ENCODE measurements at places on chromosomes 6 and 20.

GRCh38 chr6:87925373-87926060, 122.1 kb upstream of the SPACA1 start:
- DNase-seq = no peak

GRCh38 chr6:39360378-39360777, 37.9 kb upstream of the KCNK16 start:
- no peak for DNase-seq

DNA sequence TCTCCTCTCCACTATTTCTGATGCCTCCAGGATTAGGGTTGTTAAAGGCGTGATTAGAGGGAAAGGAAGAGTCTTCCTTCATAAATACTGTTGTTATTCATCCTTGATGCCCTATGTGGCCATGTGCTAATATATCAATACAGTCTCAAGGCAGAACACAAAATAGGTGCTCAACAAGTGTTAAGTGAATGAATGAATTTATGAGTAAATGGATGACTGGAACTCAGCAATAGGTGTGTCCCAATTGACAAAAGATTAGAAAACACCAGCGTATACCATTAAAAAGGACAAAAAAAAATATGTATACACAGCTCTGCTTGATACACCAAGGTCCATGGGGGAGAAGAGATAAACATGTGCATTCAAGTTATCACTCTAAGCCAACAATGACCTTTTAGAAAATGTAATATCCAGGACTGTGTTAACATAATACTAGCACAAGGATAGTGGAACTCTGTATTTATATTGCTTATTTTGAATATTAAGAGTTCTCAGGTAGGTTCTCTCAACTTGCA, 171.2 kb upstream of the MYLIP start:
- DNase-seq = no peak

DNA sequence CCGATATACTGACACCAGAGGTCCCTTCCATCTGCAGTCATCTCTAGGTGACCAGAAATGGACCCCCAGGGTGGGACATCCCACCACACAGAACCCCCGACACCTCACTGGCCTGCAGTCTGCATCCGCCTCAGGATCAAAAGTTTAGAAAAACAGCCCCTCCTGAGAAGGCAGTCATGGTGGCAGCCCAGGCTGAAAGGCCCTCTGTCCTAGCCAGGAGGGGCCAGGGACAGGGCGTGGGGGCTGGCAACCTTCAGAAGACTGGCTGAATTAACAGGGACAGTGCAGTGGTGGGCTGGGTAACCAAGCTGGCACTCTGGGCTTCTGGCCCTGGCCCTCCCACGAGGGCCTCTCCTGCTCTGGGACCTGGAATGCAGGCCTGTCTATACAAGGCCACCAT, 34.3 kb upstream of the MDFI start:
- no peak for DNase-seq

GRCh38 chr6:155066361-155066760, 71.2 kb downstream of the TIAM2 start:
- no peak for DNase-seq

DNA sequence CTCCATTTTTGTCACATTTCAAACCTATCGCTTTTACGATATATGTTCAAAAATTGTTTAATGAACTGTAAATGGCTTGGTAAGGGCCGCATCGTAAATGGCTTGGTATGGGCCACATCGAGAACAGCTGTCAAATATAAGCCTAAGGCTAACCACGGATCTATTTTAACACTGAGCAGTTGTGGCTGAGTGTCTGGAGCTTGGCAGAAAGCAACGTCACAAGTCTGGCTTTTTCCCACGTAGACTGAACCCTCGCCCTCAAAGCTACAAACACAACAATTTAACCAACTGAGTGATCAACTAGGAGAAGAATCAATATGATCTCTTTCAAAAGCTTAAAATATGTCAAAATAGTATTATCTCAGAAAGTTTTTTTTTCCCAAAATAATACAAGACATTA, 71.4 kb upstream of the PRSS16 start:
- no peak for DNase-seq

GRCh38 chr6:55250400-55250799, 76.1 kb downstream of the HCRTR2 start:
- DNase-seq = no peak

DNA sequence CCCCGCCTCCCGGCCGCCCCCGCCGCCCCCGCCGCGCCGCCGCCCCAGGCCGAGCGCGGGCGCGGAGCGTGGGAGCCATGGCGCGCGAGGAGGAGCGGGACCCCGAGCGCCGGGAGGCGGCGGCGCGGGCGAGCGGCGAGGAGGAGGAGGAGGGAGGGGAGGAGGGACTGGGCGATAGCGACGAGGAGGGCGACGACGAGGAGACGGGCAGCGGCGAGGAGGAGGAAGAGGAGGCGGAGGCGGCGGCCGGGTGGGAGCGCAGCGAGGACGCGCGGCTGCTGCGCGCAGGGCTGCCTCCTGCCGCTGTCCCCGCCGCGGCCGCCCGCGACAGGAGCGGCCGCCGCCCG, at the start of gene SLC24A3:
SLC24A3 (plus strand) TSS at position 174 of the 347 bp plus-strand sequence.
- DNase-seq = no peak

GRCh38 chr6:10414756-10415616, at the start of gene TFAP2A:
Gene TFAP2A (minus strand): TSS chr6:10415074. CDS start chr6:10414991, 83 bp downstream.
- DNase-seq = peak; percentile 67

- no peak for DNase-seq
Measured at GRCh38 chr6:90414352-90414751, 117.7 kb upstream of the BACH2 start.

GRCh38 chr6:89372506-89372901, 20.0 kb upstream of the UBE2J1 start:
- no peak for DNase-seq

DNA sequence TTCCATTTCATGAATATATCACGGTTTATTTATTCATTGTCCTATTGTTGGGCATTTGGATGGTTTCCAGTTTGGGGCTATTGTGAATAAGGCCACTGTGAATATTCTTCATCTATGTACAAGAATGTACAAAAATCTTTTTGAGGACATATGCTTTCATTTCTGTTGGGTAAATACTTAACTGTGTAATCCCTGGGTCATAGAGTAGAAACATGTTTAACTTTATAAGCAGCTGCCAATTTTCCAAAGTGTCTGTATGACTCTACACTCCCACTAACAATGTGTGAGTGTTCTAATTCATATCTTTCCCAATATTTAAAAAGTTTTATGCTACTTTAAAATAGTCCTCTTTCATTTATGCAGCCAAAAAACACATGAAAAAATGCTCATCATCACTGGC, 98.6 kb downstream of the UST start:
- DNase-seq = no peak

- no peak for DNase-seq
Measured at GRCh38 chr6:81023007-81023582, 729.4 kb downstream of the TENT5A start.

GRCh38 chr6:3966426-3966825, 112.5 kb downstream of the FAM217A start:
- no peak for DNase-seq

DNA sequence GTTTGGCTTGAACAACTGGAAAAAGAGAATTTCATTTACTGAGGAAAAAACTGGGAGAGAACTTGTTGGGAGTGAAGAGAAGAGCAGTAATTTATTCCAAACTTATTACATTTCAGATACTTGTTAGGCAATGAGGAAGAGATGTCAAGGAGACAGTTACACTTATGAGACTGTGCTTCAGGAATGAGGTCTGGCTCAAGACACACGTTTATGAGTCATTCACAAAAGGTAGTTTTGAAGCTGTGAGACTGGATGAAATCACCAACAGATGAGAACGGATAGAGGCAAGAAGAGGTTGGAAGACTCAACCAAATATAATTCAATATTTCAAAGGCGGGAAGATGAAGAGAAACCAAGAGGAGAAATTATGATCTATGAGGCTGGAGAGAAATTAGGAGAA, 70.6 kb upstream of the DEFB112 start:
- DNase-seq = no peak

- peak; percentile 15 for DNase-seq
Measured at GRCh38 chr6:139882977-139883728, 508.7 kb upstream of the CITED2 start.

DNA sequence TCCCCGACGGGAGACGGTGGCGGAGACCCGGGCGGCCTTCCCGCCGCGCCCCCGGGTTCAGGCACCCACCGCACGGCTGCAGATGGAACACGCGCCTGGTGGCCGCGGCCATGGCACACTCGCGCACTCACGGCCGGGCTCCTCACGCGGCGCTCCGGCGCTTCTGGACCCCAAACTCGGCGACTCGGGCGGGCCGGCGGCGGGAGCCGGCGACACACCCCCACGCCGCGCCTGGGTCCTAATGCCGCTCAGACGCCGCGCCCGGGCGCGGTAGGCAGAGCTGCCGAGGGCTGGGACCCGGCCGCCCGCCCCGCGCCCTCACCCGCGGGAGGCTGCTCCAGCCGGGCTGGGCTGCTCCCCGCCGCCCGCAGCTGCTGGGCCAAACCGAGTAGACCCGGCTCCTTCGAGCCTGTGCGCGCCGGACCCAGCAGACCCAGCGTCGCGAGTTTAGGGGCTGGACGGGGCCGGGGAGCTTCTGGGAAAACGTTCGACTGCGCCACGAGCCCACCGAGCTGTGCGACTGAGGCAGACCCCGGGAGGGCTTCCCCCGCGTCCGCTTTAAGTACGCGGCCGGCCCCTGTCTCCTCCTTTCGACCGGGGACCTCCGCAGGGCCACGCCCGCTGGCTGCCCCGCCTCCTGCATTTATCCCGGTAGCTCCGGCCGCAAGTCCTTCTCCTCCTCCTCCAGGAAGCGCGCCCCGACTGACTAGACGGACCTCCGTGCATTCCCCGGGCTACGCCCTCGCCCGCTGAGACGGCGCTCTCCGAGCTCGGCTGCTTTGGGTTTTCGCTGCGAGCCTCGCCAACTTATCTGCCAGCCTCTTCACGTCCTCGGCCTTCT, at the start of gene SLC4A11:
SLC4A11 (minus strand) TSS at position 165 of the 841 bp plus-strand sequence; CDS start at position 112, 53 bp downstream.
- peak; percentile 67 for DNase-seq

GRCh38 chr6:132247381-132248159, 153.7 kb downstream of the MOXD1 start:
- no peak for DNase-seq

DNA sequence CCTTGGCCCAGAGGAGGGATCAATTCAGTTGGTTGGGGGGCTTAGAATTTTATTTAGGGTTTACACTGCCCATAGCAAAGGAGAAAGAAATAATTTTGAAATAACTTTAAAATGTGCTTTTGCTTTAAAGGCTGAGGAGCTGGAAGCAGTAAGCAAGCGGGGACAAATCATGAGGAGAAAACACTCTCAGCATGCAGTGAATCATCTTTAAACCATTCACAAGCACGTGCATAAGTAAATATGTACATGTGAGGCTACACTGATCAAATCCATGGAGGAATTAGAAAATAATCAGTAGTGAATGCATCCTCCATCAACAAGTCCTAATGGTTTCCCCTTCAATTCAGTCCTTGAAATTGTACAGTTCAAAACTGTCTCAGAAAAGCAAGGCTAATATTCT, 181.0 kb downstream of the MTFR2 start:
- DNase-seq = peak; percentile 47

GRCh38 chr6:7809346-7809745, 83.4 kb downstream of the BMP6 start:
- no peak for DNase-seq

- DNase-seq = no peak
Measured at GRCh38 chr20:39850246-39850645, 838.8 kb downstream of the MAFB start.

DNA sequence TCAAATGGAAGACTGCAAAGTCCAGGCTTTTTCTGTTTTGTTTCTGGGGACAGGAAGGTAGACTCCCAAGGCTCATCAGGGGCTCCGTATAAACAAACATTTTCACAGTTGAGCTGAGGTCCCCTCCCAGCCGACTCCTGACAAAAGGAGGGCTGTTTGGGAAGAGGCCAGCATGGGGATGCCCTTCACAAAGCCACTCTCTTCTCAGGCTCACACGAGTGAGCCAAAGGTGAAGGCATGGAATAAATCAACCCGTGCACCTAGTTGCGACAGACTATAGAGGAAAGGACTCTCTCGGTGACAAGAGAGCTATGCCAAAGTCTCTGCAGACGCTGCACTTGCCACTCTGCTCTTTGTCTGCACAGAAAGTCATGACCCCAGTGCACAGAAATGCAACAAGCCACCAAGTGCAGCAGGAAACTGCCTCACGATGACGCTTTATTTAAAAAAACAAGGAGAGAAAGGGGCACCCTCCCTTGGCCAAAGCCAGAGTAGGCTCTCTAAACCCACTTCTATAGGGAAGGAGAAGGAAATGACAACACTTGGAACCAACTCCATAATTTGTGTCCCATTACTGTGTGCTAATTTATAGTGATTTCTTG, 21.0 kb downstream of the JAG1 start:
- no peak for DNase-seq

DNA sequence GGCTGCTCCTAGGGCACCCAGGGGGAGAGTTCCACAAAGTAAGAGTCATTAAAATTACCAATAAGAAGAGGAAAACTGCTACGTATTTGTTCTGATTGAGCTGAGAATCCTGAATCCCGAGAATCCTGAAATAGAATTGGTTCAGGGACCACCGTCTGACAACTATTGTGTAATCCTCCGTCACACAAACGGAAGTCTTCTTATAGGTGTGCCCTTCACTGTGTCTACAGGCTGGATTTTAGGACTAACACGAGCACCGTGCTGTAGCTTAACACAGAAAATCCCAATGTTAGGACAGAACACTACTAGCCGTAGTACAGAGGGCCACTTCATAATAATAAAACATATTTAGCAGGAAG, 50.6 kb upstream of the RNF182 start:
- DNase-seq = no peak

GRCh38 chr6:125124049-125124669, 29.4 kb upstream of the TPD52L1 start:
- no peak for DNase-seq

DNA sequence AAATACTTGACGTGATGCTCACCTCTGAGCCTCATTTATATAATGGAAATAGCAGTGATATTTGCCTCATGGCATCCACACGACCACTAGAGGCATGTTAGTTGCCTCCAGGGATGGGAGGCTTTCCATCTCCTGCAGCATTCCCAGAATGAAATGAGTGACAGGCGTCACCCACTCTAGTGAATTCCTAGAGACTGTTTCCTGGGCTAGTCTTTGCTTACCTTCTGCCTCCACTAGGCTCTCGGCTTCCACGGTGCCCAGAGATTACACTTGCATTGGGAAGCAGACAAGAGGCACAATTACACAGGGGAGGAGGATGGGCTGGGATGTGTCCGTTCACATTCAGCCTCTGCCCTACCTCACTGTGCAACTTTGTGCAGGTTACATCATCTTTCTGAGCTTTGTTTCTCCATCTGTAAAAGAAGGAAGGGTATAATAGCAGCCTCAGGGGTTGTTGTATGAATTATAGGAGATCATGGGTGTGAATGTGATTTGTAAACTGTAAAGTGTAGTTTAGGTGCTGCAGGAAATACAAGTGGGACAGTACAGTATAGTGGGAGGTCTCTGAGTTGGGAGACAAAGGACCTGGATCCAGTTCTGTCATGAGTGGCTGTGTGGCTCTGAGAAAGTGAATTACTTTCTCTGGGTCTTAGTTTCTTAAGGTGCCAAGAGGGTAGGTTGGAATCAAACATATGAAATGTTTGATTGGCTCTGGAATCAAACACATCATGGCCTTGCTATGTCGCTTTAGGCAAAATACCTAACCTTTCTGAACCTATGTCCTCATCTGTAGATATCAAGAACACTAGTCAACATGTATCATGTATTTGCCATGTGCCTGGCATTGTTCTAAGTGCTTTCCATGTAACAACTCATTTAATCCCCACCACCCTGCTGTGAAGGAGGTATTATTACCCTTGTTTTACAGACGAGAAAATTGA, 3.6 kb upstream of the VSTM2L start:
- DNase-seq = no peak

- DNase-seq = no peak
Measured at GRCh38 chr6:150201285-150201684, 58.4 kb downstream of the PPP1R14C start.

All from HTR-8/SVneo (cell line).